Astrocyte of the cerebellum (primary cell): ENCODE measurements at places on chromosomes 6 and 20.

DNA sequence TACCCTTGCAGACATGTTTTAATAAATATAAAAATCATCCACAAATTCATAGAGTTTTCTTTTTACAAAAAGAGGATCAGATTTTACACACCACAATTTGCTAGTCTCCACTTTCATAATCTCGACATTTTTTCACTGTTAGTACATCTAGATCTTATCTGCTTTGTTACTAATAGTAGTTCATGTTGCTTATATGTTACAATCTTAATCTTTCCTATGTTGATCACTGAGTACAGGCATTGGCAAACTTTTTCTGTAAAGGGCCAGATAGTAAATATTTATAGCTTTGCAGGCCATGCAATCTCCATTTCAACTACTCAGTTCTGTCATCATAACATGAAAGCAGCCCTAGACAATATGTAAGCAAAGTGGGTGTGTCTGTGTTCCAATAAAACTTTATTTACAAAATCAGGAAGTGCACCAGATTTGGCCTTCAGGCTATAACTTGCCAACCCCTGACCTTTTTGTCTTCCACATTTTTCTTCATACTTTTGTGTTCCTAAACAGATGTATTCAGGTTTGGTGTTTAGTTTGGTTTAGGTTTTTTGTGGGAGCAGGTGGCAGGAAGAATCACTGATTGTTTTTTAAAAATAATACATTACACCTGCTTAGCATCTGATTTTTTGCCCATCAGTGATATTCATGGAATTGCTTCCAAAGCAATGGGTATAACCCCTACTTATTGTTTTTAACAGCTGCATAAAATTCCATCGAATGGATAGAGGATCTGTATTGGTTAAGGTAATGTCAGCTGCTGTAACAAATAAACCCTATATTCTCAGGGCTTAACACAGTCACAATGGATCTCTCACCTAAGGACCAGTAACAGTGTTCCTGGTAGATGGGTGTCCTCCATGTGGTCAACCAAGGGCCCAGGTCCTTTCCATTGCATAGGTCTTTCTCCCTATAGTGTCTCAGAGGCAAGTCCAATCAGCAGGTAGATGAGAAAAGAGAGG lies 61.2 kb downstream of the EYA2 start:
- DNase-seq = no peak

DNA sequence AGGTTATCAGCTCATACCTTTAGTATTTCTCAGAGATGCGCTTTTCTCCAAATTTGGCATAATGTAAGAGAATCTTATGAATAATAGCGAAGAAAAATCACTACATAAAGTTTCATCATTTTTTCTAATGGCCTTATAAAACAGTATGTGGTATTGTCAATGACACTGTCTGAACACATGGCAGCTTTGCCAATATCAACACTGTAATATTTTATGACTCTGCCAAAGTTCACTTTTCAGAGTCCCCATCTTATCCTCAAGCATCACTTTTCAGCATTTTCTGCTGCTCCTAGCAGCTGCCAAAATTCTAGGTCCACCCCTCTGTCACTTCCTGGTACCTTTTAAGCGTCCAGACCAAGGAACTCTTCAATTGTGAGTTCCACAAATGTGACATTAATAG lies 171.5 kb upstream of the C6orf118 start:
- DNase-seq = no peak

DNA sequence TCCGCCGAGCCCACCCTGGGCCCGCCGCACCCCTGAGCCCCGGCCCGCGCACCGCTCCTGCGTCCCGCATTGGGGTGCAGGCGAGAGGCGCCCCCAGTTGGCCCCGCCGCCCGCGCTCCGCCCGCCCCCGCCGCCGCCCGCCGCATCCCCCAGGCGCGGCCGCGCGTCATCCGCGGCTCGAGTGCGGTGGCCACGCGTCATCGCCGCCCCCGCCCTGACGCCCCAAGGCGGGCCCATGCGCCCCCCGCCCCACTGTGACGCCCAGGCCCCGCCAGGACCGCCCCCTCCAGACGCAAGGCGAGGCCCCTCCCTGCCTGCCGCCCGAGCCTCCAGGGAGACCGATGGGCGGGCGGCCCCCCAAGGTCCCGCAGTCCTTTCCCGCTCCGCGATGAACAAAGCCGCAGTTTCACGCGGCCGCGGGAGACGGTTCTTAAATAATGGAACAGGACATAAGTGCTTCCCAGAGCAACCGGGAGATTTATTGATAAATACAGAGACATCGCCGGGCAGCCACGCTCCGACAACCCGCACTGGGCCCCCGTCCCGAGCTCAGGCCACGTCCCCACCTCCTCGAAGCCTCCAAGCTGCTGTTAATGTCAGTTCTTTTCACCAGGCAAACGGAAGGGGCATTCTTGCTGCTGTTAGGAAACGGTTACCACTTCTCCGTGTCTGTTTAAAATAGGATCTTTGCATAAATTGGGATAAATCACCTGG lies at the start of gene ANKRD60:
ANKRD60 (minus strand) TSS at position 170 of the 714 bp plus-strand sequence; CDS start at position 170, 0 bp downstream.
- no peak for DNase-seq

GRCh38 chr6:24836109-24836508 lies 37.4 kb upstream of the ARMH2 start:
- DNase-seq = peak; percentile 83
